ENCODE measurements at places on chromosomes 12 and 14. TPM values are rescaled to one million over a fixed set of nuclear protein-coding genes. Genes with fewer than 3 reads are reported as not detected.

DNA sequence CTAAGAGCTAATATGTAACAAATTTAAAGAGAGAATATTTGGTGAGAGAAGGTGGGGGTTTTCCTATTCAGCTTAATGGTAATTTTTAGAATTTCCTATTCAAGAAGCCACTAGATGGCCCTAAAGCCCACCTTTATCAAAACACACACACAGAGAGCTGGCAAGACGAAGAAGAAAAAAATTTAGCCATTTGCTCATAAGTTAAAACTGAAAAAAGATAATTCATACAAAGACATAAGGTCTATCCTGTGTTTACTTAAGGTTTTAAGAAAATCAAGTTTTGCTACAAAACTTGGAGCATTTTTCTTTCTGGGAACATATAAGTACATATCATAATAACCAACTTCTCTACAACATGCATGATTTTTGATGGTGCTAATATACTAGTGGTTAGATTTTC lies 46.8 kb upstream of the PCED1B start:
- peak; percentile 78 for DNase-seq

DNA sequence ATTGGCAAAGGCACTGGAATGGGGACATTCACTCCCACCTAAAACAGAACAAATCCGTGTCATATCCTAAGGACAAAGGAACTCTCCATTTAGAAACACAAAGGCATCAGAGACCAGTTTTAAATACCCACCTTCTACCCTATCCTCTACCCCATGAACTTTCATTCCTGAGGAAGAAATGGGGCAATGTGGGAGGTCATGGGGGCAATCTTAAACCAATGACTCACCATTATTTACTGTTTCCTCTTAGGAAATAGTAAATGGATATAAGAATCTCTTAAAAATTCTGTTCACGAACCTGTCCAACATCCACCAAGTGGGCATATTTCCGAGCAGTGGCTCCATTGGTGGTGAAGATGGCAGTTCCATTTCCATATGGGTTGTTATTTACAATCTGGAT lies 19.4 kb downstream of the ALDH6A1 start:
- DNase-seq = no peak

DNA sequence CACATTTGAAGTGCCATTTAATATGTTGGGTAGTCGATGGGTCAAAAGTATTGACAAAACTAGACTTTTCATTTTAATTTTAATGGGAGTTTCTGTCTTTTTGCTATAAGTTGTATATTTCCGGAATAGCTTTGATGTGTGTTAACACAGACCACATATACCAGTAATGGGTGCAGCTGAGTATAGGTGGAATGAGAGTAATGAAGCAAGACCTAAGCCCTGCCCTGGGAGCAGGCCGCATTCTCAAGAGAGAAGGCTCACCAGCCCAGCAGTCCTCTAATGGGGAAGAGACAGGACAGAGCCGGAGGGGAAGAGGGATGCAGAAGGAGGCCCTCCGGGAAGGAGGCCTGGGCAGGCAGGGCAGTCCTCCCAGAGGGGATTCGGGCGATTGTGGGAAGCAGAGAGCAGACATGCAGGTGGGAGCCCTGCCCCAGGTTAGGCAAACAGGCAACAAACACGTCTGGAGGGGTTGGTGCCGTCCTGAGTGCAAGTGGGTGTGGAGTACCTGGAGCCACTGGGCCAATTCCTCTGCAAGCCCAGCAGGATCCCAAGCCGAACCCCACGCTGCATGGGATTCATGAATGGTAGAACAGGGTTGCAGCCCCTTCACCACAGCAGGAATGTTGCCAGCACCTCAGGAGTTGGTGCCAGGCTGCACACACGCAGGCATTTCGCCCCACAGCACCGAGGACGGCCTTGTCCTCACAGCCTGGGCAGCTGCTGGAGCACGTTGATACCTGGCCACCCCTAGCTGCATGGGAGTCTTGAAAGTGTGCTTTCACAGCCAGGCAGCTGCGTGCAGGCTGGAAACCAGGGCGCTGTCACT lies 7.8 kb downstream of the CKB start:
- DNase-seq = no peak

GRCh38 chr14:60867503-60868172 lies 113.2 kb downstream of the TRMT5 start:
- DNase-seq = no peak

DNA sequence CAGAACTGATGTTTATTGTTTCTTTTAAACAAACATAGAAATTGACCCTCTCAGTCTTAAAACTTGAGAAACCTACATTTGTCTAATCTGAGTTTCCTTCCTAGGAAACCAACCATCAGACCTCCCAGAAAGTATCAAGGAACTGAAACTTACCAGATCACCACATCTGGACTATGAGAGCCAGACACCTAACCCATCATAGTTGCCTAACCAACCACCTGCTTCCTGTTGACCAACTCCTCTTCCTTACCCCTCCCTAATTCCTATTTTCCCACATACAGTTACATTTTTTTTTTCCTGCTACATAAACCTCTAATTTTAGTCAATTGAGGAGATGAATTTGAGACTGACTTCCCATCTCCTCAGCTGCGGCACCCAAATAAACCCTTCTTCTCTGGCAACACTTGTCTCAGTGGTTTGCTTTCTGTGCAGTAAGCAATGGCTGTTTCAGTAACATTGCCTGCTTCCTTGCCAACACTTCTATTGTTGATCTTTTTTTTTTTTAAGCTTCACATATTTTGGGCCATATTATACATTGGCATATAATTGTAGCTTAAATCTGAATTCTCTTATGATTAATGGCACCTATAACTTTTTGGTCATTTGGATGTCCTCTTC lies 34.3 kb downstream of the KLRD1 start:
- DNase-seq = peak; percentile 43

DNA sequence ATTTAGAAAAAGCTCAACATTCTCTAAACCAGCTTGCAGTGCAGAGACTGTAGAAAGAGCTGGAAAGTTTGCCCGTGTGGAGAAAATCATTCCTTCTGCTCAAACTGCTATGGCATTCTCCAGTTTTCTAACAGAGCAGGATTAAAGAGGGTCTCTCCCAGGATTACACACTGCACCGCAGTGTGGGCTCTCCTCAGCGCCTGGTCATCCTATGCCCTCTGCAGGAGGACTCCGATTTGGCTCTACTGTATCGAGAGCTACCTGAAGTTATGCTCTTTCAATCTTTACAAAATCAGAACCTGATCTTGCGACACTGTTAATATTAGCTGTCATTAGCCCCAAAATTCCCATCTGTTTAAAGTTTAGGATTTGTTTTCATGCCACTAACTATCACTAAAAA lies 33.0 kb downstream of the BHLHE41 start:
- DNase-seq = no peak

DNA sequence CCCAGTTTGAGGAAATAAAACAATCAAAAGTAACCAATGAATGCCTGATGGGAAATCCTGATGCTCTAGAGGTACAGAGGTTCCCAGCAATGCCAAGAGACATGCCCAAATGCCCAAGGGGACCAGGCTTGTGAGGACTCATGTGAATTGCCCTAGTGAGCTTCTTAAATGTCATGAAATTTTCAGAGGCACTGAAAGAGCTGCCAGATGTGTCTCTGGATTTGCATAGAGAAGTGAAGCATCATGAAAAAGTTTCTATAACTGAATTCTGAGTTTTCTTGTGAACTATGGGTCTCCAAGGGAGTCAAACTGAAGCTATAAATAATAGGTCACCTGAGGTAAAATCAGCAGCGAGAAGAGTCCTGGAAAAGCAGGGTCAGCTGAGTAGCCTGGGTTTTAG lies 9.9 kb downstream of the PTPRR start:
- no peak for DNase-seq

GRCh38 chr14:40576880-40577478 lies 1029.7 kb upstream of the LRFN5 start:
- DNase-seq = no peak

DNA sequence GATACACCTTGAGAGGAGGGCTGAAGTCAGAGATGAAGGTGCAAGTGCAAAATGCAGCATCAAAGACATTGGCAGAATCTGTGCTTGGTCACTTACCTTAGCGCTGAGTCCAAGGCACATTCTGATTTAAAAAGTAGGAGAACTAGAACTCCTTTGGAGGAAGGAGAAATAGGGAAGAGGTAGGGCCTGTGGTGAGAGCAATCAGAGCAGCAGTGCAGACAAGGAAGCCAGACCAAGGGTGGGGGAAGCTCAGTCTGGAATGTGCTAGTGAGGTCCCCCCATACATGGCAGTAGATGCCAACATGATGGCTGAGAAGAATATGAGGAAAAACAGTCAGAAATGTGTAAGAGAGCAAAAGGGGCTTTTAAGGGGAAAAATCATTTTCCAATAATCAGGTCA lies 206.5 kb downstream of the SSPN start:
- DNase-seq = no peak

- DNase-seq = no peak
These were observed 74.9 kb downstream of the TBK1 start for GRCh38 chr12:64526859-64527258.

GRCh38 chr14:92794547-92794941 lies 439 bp downstream of the GOLGA5 start:
- DNase-seq = no peak

- DNase-seq = no peak
These were observed 22.8 kb downstream of the ANO2 start for GRCh38 chr12:5921966-5922899.

GRCh38 chr14:98503086-98503815 lies 768.7 kb downstream of the BCL11B start:
- DNase-seq = no peak

- no peak for DNase-seq
These were observed 95.4 kb upstream of the HIF1A start for GRCh38 chr14:61599942-61600341.

The SLC25A47 gene
- total RNA-seq = not detected

The CACNA2D4 gene
- total RNA-seq = 7.4 TPM

The RBMS2 gene
- 7.6 TPM for total RNA-seq

The LIN52 gene
- 13.1 TPM for total RNA-seq

The ETFBKMT gene
- total RNA-seq = 2.4 TPM

The PLCZ1 gene
- not detected for total RNA-seq

The CFAP251 gene
- total RNA-seq = 1.6 TPM

The CCDC177 gene
- total RNA-seq = not detected

The NUP37 gene
- total RNA-seq = 22.1 TPM

The STAC3 gene
- 5.3 TPM for total RNA-seq
